ENCODE measurements at places on chromosomes 7 and 10.

GRCh38 chr10:85222300-85222699, 893.9 kb downstream of the CCSER2 start:
- DNase-seq: no peak

GRCh38 chr10:79407423-79407796, 38.0 kb downstream of the ZCCHC24 start:
- no peak for DNase-seq

DNA sequence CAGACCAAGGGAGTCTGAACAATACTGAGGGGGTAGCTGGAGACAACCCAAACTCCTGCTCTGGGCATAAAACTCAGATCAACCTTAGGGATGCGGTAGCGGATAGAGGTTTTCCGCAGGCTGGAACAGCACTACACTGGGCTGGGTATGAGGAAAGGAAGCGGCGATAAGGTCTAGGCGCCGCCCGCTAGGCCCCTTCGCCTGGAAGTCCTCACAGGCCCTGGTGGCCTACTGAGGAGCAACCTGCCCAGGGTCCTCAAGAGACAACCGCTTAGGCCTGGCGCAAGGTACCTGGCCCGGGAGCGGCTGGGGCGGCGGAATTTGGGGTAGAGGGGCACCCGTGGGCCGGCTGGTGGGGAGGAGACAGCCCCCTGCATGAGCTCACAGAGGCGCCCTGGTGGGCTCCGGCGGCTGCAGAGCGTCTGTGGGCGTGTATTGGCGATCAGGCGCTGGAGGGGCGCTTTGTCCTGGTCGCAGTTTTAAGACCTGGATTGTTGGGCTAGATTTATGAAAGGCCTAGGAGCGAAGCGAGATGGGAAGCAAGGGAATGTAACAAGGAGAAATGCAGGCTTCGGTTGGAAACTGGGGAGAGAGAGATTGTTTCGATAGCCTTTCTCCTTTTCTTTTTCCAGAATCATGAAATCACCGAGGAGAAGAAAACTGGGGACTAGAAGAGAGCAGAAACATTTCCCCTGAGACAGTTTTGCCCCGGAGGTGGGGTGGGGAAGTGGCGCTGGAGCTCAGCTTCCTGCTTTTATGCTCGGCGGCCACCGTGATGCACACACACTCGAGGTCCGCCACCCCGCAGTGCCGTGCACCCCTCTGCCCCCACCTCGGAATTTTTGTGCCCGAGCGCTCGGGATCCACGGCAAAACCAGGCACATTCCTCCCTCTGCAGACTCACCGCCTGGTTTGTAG, 2.4 kb upstream of the NKX2-3 start:
- DNase-seq: no peak

DNA sequence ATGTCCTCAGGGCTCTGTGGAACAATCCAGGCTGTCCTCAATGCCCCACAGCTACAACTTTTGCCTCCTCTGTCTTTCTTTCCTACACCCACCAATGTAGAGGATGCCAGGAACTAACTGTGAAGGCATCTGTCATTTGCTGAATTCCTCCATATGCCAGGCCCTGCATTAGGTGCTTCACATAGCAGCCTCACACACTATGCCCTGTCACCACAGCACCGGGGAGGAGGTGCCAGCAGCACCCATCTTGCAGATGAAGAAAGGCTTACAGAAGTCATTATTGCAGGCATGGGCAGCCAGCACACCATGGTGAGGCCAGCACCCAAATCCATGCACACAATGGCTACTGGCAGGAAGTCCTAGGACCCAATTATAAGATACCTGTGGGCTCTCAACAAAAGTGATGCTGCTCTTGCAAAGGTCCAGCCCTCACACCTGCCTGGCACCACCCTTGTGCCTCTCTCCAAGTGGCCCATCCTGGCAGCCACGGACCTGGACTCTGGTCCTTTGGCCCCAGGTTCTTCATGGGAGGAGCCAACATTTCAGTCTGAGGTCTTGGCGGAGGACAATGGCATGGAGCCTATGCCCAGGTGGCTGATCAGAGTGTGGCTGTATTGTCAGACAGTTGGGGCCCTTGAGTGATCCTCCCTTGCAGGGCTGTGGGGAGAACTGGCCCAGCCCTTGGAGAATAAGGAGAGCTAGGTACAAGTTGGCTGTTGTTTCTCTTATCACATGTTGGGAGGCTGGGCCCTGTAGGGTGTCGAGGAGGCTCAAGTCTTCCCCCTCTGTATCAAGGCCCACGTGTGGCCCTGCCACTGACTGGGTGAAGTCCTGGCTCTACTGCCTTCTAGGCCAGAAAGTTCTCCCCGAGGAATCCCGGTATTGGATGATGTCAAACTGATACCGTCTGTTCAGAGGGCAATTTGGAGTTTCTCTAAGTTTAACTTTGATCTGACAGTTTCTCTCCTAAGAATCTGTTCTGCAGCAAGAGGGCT, 14.4 kb upstream of the MYL7 start:
- no peak for DNase-seq

- no peak for DNase-seq
These were observed 45.9 kb upstream of the ATP6V0A4 start for GRCh38 chr7:138843632-138844580.

DNA sequence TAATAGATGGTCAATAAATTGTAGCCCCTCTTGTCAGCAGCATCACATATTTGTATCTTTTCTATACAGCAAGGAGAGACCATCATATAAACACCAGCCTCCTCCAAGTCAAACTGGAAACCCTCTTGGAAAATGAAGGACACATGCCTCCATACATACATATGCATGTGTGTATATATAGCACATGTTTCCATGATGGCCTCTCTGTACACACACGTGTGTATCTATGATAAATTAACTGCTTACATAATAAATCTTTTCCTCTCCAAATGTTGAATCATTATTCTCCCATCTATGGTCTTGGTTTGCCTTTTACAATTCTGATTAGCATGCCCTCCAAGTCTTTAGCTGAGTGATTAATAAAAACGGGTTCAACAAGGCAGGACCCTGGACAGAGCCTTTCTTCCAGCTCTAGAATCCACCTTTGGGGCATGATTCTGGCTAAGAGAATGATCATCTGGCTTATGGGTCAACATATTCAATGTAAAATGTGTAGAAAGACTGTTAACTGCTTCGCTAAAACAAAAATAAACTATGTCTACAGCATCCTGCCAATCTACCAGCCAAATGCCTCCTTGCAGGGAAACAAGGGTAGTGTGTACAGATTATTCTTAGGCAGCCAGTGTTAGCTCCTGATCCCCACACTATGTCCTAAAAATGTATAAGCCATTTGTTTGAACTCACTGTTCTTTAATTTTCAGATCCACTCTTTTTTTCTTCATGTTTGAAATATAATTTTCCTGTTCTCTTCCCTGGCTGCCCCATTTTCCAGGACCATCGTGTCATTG, 70.0 kb downstream of the CRTAC1 start:
- DNase-seq: no peak
